Omental fat pad (tissue), 4 donors: ENCODE measurements at places on chromosomes 2 and 18. TPM values are rescaled to one million over a fixed set of nuclear protein-coding genes. Genes with fewer than 3 reads are reported as not detected.

DNA sequence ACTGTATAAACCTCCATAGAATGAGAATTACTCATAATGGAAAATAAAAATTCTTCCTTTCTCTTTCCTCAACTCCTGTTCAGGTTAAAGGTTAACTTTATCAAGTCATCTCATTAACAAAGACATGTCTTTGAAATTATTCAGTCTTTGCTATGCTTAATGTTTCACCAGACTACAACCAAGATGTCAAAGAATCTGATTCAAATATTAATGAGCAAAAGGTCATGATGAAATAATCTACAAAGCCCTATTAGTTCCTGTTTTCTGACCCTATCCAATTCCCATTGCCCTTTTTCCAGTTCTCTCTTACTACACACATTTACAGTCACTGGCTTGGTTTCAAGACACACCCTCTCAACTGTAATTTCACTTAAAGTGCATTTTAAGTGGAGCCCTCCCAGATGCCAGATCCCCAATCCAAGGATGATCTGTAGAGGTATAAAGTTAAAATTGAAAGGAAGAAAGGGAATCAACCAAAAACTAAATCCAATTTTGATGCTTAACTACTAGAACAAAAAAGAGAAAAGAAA lies 246.9 kb upstream of the CYP26B1 start:
- DNase-seq: no peak

Gene UGT1A3
- not detected for total RNA-seq

- DNase-seq: no peak
Observed at GRCh38 chr18:49667462-49667861, 105.6 kb downstream of the LIPG start.

DNA sequence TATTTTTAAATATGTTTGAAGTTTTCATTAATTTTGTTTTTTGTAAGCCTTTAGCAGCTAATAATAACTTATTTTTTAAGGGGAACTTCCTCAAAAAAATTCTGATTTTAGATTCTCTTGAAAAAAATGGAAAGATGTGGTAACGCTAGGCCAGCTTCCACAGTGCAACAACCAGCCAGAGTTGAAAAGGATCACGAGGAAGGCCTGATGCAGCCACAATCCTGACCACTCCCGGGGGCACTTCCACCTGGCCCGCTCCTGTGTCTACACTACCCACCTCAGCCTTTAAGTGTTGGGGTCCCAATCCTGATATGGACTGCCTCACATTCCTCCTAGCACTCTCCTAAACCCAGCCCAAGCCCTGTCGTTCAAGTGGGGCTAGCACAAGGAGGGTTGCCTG lies 101.1 kb downstream of the TMEM17 start:
- DNase-seq: no peak

GRCh38 chr2:223148516-223148915 lies 96.5 kb downstream of the KCNE4 start:
- no peak for DNase-seq

GRCh38 chr2:38740851-38741731 lies 10.1 kb downstream of the SRSF7 start:
- DNase-seq: no peak

DNA sequence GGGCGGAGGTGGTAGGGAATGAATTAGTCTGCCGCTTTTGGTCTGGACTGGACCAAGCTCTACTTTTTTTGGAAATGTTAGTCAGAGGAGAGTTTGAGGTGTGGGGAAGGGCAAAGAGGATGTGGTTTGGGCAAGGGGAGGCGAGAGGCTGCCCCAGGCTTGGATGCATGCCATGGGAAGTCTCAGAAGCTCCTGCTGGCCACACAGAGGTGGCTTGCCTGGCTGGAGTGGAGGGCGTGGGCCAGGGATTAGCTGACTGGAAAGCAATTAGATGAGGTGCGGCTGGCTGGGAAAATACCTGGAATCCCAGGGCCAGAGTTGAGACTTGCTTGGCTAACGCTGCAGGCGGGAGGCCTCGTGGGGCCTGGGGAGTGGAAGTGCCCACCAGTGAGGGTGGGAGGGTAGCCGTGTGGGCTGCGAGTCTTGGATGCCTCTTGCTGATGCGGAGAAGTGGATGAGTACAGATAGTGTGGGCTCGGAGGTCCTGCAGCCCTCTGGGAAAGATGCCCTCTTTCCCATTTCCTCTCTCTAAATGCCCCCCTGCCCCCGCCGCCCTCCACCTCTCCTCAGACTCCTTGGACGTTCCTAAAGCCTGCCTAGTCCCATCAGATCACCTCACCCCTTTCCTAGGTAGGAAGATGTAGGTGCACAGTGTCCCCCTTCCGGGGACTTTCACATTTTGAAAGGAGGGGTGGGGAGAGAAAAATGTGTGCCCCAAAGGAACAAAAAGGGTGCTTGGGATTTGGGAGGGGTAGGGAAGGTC lies 117.6 kb downstream of the SMAD7 start:
- peak; percentile 21 for DNase-seq

GRCh38 chr18:62585274-62586150 lies 62.7 kb downstream of the ZCCHC2 start:
- no peak for DNase-seq

DNA sequence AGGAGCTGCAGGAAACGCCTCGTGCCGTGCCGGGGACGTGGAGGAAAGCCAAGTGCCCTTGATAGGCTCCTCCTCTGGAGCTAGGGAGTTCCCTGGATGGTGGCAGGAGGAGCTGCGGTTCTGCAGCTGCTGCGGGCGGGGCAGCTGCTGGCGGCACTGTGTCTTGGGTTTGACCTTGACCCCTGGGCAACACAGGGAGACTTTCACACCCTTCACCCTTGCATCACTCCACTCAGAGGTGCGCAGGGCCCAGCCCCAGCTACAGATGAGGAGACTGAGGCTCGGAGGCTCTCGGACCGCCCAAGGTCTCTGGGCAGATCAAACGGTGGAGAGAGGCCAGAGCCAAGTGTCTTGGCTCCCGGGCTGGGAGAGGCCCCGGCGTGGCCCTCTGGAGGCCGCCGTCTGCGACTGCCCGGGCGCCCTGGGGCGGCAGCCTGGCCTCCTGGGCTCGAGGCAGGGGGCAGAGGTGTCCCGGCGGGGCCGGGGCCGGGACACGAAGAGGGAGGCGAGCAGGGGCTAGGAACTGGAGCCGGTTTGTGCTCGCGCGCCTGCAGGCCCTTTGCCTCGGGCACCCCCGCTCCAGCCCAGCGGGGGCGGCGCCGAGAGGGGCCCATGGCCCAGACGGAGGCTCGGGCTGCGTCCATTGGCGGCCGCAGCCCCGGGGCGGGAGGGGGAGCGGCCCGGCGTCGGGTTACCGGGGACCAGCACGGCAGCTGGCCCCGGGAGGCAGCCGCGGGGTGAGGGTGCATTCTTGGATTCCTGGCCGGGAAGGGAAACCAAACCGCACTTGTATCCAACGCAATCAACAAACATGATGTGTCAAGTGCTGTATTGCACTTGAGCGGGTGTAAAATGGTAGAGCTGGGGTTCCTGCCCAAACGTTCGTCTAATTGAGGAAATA lies 129.6 kb upstream of the SLC1A4 start:
- no peak for DNase-seq

Gene CCDC148
- not detected for total RNA-seq

Gene HOXD9
- total RNA-seq: 2.6 TPM

Gene WNT10A
- total RNA-seq: not detected

Gene ABCG5
- not detected for total RNA-seq

- no peak for DNase-seq
Observed at GRCh38 chr2:196289000-196289399, 117.6 kb upstream of the STK17B start.

GRCh38 chr2:189506514-189506976 lies 65.3 kb downstream of the WDR75 start:
- DNase-seq: no peak

Gene STARD6
- total RNA-seq: not detected
